ENCODE measurements at places on chromosomes 4 and X.

- no peak for DNase-seq
Measured at GRCh38 chr4:123463869-123464268, 67.3 kb downstream of the SPRY1 start.

DNA sequence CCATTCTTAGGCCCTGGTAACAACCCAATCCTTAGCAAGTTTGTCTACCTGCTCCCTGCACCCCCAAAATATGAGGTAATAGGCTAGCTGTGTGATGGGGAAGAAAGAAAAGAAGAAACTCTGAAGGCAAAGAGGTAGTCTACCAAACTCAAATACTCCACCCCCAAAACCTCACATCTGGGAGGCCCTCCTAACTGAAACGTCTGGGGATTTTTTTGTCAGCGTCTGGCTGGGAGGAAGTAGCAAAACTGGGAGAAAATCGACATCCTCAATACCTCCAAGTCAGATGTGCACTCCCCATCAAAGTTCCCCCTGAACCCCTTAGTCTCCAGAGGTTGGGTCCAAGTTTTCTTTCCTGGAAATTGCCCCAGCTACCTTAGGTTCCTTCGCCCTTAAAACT lies 1.0 kb downstream of the LAMP2 start:
- no peak for DNase-seq

- no peak for DNase-seq
Measured at GRCh38 chr4:178165251-178165950, 723.2 kb upstream of the AGA start.

- DNase-seq: no peak
Measured at GRCh38 chr4:1631136-1631535, 53.0 kb downstream of the FAM53A start.

DNA sequence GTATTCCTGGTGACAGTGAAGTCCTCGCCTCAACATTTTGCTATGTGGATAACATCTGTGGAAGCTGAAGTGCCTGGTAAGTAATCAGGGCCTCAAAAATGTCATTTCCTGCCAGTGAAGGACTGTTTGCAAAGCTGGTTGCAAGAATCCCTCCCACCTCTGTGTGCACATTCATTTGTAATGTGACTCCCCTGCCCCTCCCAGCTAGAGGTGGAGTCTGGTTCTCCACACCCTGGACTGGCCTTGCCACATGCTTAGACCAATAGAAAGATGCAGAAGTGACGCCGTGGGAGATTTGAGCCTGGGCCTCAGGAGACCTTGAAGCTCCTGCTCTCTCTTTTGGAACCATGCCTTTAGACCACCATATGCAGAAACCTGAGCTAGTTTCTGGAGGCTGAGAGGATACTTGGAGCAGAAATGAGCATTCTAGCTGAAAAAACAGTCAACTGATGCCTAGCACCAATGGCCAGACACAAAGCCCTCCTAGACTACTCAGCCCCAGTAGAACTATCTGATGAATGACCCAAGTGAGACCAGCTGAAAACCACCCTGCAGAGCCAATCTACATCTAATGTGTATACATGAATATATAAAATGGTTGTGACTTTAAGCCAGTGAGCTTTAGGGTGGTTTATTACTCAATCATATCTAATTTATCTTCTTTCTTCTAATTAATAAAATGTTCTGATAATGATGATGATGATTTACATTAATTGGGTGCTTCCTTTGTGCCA lies 47.8 kb upstream of the CRMP1 start:
- no peak for DNase-seq

DNA sequence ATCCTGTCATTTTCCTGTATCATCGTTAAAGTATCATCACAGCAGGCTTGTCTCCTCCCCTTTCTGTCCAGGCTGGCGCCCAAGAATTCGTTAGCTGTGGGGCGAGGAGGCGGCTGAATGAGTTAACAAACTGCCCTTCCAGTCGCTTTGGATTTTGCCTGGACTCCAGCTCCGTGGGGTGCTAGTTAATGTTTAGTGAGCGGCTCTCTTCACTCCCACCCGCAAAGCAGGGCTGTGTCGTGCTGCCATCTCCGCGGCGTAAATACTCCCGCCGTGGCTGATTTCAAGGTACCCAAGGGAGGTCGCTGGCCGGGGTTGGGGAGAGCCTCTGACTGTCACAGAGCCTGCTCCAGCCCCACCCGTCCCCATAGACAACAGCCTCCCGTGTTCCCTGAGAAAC lies 44.9 kb upstream of the SPRY1 start:
- no peak for DNase-seq

DNA sequence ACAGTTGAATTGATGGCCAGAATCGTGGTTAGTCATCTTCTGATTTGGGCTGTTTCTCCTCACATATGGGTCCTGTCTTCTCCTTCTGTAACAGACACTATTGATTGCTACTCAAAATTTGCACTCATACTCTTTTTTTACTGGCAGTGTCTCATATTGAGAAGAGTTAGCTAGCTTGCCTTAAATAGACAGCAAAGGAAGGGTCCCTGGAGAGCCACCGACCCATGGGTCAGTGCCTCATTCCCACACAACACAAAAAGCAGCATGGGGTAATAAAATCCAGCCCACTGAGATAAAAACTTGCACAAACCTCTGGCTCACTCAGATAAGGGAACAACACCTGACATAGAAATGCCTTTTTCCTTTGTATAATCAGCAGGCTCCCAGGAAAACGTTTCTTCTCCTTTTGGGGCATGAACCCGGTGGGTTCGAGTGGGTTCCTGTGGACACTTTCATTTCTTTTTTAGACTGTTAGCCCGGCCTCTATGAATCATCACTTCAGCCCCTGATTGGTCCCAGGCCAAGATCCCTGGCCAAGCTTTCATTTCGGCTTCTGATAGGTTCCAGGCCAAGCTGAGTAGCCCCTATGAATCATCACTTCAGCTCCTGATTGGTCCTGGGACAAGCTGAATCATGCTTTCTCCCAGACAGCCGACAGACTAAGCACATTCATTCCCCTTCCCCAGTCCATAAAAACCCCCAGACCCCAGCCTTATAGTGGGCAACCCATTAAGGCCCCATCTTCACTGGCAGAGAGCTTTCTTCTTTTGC lies 408.1 kb downstream of the DCAF12L2 start:
- no peak for DNase-seq

DNA sequence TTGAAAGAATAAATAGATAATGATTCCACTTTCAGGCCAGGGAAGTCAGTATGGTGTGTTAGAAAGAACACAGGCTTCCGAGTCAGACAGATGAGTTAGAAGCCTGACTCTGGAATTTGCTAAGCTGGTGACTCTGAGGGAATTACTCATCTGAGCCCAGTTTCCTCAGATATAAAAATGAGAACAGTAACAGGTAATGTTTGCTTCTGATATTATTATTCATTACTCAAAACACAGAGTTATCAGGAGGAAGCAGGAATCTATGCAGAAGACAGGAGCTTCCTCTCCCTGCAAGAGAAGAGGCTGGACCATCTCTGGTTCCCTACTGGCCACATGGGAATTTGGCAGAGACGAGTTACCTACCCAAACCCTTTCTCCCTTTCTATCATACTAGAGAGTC lies 163.1 kb downstream of the EVC2 start:
- no peak for DNase-seq

DNA sequence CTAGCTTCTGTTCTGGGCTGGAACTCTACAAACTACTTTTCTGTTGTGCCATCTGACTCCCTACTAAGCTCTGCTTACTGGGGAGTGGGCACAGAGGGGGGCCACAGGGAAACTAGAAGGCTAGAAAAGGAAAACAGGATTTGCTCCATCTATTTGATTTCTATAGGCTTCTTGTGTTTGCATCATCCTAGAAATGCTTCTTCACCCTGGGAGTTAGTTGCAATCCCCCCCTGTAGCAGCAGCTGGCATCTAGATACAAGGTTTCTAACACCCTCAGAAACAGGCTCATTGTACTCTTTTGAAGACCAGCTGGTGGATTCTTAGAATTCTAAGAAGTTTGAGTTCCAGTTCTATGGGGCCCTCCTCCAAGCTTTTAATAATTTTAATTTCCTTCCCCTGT lies 213.4 kb downstream of the TMA16 start:
- DNase-seq: no peak

DNA sequence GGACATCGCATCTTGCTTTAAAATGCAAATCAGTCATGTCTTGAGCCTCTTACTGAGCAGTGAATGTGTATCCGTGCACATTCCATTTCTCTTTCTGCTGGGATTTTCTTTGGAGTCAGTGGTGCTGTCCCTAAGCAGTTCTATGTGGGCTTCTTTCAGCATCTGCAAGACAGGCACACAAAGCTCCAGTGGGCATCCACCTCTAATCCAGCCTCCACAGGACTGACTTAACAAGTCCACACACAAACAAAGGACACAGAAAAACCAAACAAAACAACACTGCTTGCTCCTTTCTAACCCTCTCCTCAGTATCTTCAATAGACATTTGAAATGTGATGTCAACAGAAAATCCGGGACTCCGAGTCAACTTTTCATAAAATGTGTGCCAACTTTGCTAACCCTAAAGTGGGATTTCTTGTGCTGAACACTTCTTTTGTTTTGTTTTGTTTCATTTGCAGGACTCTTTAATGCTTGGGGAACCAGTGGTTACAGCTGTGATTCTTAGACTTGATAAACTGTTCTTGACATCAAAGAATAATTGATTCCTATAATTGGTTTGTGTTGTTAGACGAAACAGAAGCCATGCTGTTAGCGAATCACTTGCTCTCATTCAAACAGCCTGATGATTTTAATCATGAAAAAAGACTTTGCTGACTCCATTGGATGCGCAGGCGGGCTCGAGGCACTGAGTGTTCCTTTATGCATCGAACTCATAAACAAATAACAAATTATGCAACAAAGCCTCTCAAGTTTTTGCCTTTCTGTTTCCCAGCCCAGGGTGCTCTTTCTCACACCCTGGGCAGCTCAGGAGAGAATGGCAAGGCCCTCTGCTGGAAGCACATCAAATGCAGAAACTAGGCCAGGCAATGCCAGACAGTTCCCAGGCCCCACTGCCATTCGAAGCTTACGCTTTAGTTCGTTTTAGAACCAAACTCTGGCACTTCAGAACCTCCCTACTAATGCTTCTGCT lies 20.1 kb downstream of the ETNPPL start:
- no peak for DNase-seq

- no peak for DNase-seq
Measured at GRCh38 chr4:105022811-105023667, 123.6 kb upstream of the TET2 start.

- no peak for DNase-seq
Measured at GRCh38 chr4:2246384-2247127, 4.6 kb upstream of the HAUS3 start.

- DNase-seq: no peak
Measured at GRCh38 chr4:17912011-17912410, 101.2 kb downstream of the NCAPG start.

- no peak for DNase-seq
Measured at GRCh38 chr4:176205299-176205698, 9.9 kb upstream of the SPATA4 start.

GRCh38 chr4:153205757-153206156 lies 1.5 kb downstream of the TRIM2 start:
- DNase-seq: no peak

GRCh38 chr4:108559068-108559793 lies 61.1 kb upstream of the RPL34 start:
- DNase-seq: no peak

DNA sequence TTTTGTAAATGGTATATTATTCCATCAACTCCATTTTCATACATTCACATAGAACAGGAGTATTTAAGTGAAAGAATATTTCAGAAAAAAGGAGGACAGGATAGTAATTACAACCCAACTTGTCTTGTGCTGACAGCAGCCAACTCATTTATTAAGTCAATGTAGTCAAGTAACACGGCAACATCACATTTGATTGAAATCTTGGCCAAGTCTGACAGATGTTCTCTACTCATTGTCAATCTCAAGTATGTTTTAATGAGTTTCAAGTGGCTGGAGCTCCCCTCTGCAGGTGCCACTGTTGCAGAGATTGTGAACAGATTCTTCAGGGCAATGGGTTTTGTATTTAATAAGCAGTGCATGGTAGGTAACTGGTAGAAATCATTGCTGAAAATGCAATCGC lies 332.5 kb downstream of the C4orf33 start:
- no peak for DNase-seq

DNA sequence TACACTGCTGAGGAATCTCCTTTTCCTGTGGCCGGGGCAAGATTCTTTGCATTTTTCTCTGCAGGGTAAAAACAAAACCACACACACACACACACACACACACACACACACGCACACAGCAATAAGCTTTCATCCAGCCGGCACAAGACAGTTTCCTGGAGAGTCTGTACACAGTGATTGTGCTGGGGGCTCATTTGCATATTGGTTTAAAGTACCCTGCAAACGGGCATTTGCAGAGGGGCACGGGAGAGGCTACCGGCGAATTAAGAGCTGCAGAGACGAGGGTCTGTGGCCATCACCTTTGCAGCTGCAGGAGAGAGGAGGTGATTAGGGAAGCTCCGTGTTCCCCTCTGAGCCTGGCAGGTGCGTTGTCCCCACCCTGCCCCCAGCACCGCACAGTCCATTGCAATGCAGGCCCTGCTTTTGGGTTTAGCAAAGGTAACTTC lies 219.9 kb downstream of the SHOX start:
- DNase-seq: no peak

DNA sequence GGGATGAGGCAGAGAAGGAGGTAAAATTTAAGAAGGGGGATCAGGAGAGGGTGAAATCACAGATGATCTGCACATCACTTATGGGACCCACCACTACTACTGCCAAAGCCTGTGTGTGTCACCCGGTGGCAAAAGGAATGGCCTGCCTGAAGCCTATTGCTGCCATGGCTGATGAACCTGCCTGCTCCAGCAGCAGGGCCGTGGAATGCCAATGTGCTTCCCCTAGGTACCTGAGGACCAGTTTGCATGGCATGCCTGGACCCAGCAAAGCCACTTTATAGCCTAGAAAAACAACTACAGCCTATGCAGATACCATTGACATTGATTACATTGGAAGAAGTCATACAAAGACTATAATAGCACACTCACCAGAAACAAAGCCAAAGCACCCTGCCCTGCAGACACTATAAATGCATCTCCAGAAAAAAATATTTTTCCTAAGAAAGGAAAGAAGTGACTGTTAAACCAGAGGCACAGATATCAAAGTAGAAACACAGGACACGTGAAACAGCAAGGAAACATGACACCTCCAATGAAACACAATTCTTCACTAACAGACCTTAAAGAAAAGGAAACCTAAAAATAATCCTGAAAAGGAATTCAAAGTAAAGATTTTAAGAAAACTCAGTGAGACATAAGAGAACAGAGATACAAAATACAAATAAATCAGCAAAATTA lies 680.7 kb upstream of the GRID2 start:
- DNase-seq: no peak

- DNase-seq: no peak
Measured at GRCh38 chrX:35351795-35352483, 409.3 kb downstream of the FAM47B start.

GRCh38 chr4:176927664-176928063 lies 134.9 kb upstream of the VEGFC start:
- DNase-seq: no peak

- no peak for DNase-seq
Measured at GRCh38 chrX:8390771-8391170, 73.9 kb upstream of the VCX3B start.

- DNase-seq: no peak
Measured at GRCh38 chr4:25032126-25032525, 1.4 kb upstream of the LGI2 start.

GRCh38 chr4:10715696-10716095 lies 31.1 kb upstream of the CLNK start:
- no peak for DNase-seq
